H7 (cell line): ENCODE measurements at places on chromosomes 4 and X. TPM values are rescaled to one million over a fixed set of nuclear protein-coding genes. Genes with fewer than 3 reads are reported as not detected.

The CT83 gene
- not detected in 2 replicates for total RNA-seq

DNA sequence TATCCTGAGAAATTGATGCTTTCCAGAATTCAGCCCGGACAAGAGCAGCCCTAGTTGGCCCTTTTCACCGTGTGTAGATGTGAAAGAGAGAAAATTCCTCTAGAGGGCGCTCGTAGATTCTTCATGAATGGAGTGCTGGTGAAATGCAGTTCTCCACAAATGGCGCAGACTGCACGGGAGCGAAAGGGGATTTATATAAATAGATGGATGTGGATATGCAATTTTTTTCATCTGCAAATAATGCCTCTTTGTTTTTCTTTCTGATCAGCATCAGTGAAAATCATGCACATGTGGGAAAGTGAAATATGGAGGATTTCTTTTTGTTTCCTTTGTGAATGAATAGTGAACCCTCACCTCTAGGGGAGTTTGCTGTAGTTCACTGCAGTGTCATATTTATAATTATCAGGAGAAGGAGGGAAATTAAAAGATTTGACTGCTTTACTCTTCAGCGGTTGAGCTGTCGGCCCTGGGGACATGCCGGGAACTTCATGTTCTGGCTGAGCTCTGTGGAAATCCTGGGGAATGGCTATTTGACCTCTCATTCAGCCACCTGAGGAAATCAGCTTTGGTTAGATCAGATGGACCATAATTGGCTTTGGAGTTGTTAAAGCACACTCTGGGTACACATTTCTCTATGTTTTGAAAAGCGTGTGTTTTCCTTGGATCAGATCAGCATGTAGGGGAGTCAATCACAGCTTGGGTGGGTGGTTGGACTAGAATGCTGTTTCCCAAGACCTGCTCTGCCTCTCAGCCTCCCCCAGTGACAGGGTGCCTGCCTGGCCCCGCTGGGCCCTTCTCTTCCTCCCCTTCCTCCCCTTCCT, 115.0 kb upstream of the SHISA3 start:
- DNase-seq: peak; percentile 82

The LONRF3 gene
- total RNA-seq: 0.10 TPM in 1 of 2 replicates, not detected in the other

DNA sequence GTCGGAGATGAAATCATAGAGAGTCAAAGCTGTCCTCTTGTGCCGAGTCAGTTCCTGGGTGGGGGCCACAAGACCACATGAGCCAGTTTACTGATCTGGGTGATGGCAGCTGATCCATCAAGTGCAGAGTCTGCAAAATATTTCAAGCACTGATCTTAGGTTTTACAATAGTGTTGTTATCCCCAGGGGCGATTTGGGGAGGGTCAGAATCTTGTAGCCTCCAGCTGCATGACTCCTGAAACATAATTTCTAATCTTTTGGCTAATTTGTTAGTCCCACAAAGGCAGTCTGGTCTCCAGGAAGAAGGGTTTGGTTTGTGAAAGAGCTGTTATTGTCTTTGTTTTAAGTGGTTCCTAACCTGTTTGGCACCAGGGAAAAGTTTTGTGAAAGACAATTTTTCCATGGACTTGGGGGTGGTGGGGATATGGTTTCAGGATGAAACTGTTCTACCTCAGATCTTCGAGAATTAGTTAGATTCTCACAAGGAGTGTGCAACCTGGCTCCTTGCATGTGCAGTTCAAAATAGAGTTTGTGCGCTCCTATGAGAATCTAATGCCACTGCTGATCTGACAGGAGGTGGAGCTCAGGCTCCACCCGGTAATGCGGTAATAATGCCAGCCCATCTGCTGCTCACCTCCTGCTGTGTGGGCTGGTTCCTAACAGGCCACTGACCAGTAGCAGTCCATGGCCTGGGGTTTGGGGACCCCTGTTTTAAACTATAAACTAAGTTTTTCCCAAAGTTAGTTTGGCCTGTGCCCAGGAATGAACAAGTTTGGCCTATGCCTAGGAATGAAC, 29.2 kb downstream of the METAP1 start:
- no peak for DNase-seq
